CD4-positive, alpha-beta T cell (primary cell): ENCODE measurements at places on chromosomes 11 and 22.

DNA sequence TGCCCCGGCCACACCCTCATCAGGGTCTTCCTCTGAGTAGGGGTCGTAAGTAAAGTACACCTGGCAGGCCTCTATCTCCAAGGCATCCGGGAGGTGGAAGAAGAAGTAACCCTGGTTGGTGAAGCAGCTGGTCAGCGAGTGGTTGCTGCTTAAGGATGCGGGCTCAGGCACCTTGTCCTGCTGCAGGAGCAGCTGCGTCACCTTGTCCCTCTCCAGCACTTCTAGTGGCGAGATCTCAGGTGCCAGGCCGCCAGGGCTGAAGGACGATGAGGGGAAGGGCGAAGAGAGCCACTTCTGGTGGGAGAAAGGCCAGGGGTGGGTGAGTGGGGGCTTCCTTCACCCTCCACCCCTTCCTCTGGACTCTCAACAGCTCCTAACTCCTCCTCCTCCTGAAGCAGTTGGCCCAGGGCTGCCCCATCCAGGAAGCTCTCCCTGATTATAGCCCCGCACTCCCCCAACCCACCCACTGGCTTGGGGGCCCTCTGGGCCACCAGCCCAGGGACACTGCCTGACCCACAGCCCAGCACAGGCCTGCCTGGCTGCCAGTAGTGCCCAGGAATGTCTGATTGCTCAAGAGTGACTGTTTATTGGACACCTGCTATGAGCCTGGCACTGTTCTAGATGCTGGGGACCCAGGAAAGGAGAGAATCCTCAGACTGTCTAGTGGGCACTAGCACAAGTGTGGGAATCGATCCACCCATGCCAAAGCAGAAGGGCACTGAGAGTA is 19.2 kb upstream of the TMPRSS6 start:
- no peak for DNase-seq

GRCh38 chr22:37165940-37166674 is 16.4 kb upstream of the IL2RB start:
- DNase-seq: no peak

DNA sequence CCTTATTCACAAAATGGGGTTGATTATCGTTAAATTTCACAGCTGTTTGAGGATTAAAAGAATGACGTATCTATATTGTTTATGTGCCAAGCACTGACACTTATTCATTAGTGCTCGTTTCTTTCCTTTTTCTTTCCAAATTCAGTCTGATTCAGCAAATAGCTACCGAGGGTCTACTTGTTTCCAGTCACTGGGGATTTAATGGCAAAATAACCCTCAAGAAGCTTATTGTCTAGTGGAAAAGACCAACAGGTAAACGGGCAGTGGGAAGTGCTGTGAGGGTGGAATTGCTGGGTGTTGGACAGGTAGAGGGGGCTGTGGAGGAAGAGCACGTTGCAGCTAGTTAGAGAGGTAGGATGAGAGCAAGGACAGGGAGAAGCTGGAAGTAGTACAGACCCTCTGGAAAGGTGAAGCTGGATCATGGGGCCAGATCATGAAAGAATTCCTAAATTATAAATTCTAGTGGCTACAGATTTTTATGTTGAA is 48.3 kb upstream of the BIRC3 start:
- peak; percentile 21 for DNase-seq

- peak; percentile 66 for DNase-seq
These were observed 13.3 kb downstream of the RSPH14 start for GRCh38 chr22:23128269-23129108.

DNA sequence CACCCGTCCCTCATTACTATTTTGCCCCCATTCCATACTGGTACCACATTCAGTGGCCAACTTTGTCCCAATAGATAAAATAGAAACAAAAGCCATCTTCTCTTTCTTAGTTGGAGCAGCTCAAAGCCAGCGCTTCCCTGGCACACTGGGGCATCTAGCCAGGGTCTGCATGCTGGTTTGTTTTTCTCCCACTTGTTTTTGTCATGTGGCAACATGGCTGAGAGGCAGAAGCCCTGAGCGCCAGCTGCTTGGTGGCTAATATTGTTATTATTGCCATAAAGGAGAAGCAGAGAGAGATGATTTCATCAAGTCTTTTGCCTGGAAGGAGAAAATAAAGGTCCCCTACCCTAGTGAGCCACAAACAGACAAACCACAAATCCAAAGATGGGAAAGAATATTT is 48.4 kb upstream of the CRTAM start:
- DNase-seq: no peak

DNA sequence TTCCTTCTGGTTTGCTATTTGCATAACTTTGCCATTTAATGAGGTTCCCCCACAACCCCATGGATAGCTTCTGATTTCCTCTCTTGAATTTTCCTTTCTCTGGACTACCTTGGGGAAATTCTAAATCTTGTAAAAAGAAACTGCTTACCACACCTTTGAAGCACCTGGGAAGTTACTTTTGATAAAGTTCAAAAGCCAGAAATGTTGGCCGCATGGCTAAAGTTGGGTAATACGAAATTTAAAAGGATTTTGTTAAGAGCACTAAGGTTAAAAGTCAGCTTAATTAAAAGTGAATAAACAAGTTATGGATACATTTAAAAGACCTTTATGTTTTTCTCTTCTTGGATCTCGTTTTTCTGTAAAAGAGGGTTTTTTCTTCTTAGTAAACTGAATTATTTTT is 5.5 kb downstream of the CASP4 start:
- no peak for DNase-seq
